Stimulated activated CD8-positive, alpha-beta memory T cell treated with anti-CD3 and anti-CD28 coated beads, Interleukin-7, amount 100 ng/mL, for 4 hours (primary cell): ENCODE measurements at places on chromosomes 4 and X.
A peak's percentile ranks its signal among the peaks of the same experiment; 100 is the strongest.

DNA sequence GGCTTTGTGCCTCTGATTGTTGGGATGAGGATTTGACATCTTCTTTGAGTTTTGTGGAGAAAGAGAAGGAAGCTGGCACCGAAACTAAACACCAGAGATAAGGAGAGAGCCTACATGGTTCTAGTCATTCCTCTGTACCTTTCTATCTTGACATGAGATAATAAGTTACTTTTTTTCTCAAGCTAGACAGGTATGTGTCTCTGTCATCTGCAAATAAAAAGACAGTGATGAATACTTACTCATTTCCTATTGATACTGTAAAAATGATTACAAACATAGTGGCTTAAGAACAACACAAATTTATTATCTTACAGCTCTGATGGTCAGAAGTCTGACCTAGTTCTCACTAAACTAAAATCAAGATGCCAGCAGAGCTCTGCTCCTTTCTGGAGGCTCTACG, 1391.2 kb downstream of the STIM2 start:
- DNase-seq: no peak

- DNase-seq: peak; percentile 68
Observed at GRCh38 chr4:153084980-153085630, 119.1 kb upstream of the TRIM2 start.

GRCh38 chr4:4398430-4398829, 11.5 kb downstream of the NSG1 start:
- DNase-seq: no peak

- DNase-seq: no peak
Observed at GRCh38 chrX:29518100-29518499, 697.3 kb upstream of the MAGEB2 start.

GRCh38 chrX:12278151-12278550, 139.9 kb downstream of the FRMPD4 start:
- no peak for DNase-seq

DNA sequence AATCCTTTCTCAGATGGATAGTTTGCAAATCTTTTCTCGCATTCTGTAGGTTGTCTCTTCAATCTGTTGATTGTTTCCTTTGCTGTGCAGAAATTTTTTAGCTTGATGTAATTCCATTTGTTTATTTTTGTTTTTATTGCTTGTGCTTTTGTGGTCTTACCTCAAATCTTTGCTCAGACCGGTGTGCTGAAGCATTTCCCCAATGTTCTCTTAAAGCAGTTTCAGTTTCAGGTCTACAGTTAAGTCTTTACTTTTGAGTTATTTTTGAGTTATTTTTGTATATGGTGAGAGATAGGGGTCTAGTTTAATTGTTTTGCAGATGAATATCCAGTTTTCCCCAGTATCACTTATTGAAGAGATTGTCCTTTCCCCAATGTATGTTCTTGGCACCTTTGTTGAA, 18.2 kb upstream of the SLC25A14 start:
- no peak for DNase-seq

DNA sequence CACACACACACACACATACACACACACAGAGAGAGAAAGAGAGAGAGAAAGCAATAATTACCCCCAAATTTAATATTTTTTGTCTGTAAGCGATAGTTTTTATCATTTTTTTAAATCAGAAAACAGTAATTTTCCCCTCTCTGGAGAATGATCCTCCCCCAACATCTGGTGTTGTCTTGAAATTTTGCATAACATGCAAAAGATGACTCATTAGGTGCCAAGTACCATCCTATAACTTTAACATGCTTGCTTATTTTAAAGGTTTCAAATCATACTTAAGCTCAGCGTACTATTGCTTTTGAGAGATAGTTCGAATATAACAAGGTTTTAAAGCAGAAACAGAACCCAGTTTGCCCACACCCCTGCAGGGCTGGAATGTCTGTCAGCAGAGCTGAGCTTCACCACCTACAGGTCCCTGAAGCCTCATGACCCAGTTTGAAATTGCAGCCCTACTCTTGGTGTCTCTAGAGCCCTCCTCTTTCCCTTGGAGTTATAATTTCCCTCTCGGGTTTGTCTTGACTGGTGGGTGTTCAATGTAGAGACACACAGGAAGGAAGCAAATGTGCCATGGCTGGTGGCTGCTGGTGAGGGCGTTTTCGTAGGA, 175.0 kb upstream of the HS3ST1 start:
- no peak for DNase-seq

GRCh38 chr4:143288171-143288570, 48.5 kb upstream of the GAB1 start:
- no peak for DNase-seq

DNA sequence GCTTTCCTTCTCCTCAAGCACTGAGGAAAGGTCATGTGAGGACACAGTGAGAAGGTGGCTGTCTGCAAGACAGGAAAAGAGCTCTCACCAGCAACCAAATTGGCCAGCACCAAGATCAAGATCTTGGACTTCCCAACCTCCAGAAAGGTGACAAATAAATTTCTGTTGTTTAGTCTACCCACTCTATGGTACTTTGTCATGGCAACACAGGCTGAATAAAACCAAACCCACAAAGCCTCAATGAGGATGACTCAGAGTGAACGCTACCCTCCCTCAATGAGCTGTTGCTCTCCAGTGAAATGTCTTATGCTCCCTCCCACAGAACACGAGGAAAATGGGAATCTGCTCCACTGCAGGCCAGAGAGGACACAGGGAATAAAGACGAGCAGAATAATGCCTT, 244.1 kb downstream of the RAB28 start:
- DNase-seq: no peak

DNA sequence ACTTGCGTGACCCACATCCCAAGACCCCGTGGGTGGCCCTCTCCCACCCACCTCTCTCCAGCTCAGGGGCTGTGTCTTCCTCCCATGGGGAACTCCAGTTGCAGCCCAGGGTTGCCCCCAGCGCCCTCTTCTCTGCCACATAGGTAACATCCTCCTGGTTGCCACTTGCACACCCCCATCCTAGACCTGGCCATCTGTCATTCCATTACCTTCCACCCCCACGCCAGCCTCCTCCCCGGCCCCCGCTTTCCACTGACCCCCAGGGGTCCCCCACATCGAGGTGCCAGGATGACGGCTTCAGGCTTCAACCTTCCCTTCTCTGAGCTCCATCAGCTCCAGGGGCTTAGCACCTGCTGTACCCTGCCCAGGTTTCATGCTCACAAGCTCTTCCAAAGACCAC, 28.1 kb upstream of the IL3RA start:
- no peak for DNase-seq

GRCh38 chr4:182695842-182696241, 221.3 kb downstream of the DCTD start:
- no peak for DNase-seq

- no peak for DNase-seq
Observed at GRCh38 chr4:27048429-27049238, 188.0 kb downstream of the STIM2 start.

GRCh38 chr4:126513596-126513995, 1119.2 kb upstream of the INTU start:
- no peak for DNase-seq

GRCh38 chr4:57282933-57283310, 172.7 kb upstream of the IGFBP7 start:
- DNase-seq: no peak

DNA sequence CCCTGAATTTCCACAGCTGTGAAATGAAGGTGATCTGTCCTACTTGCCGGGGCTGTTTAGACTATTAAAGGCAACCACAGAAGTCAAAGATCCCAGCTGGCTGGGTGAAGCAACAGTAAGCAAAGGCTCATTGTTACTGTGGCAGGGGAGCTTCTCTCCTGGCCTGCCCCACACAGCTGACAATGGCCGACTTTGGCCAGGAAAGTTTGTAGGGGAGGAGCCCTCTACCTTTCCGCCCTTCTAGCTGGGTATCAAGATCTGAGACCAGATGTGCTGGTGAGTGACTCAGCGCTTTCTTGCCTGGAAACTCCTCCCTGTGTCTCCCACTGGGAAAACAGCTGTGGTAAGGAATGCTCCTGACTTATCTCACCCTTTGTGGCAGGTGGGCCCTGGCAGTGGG, 21.1 kb downstream of the RASSF6 start:
- no peak for DNase-seq

- DNase-seq: no peak
Observed at GRCh38 chr4:39342731-39343130, 23.4 kb downstream of the RFC1 start.

DNA sequence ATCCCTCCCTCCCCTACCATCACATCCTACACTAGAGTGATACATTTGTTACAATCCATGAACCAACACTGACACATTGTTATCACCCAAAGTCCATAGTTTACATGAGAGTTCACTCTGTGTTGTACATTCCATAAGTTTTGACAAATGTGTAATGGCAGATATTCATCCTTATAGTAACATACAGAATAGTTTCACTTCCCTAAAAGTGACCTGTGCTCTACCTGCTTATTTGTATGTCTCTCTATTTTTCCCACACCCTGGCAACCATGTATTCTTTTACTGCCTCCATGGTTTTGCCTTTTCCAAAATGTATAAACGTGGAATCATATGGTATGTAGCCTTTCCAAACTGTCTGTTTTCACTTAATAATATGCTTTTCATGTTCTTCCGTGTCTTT, 42.2 kb upstream of the HPGD start:
- DNase-seq: no peak

DNA sequence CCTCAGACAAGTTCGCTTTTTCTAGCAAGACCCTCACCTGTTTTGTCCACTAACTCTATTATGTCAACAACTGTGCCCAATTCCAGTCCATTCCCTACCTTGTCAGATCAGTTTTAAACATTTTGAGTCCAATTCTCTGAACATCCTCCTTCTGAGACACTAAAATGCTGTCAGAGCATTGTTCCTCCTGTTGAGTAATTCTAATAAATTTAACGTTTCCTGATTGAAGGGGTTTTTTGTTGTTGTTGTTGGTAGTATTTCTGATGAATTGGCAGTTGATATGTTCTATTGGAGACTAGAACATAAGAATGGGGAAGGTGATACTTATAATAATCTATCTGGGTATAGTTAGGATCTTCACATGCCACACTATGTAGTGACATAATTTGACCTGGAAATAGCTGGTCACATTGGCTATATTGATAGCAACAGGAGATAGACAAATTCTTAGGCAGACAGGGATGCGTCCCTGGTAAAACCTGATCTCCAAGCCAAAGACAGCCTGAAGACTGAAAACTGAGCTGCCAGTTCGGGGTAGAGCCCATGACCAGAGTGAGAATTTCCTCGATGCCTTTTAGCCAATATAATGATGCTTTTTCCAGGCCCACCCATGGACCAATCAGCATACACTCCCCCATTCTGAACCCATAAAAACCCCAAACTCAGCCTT, 12.4 kb upstream of the CXCL2 start:
- no peak for DNase-seq

GRCh38 chrX:66203114-66203513, 39.1 kb downstream of the HEPH start:
- no peak for DNase-seq

GRCh38 chr4:69330345-69331047, 50.2 kb downstream of the UGT2B28 start:
- DNase-seq: no peak

- no peak for DNase-seq
Observed at GRCh38 chrX:35017284-35017683, 74.7 kb downstream of the FAM47B start.

DNA sequence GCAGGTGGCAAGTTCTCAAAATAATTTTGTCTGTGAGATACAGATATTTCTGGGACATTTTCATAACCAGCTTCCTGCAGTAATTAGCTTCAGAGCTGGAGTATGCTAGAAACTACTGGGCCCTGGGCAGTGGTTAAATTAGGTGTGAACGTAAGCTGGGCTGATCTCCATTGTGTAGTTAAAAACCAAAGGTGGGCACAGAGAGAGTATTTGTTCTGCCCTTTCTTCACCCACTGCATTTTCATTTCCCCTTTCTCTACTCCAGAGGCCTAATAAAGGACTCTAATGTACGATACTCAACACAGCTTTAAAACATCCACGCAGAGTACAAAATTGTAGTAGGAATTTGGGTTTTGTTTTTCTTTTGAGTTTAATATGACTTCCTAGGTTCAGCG, 252.7 kb downstream of the SPRY1 start:
- no peak for DNase-seq

GRCh38 chr4:149708513-149709130, 107.0 kb downstream of the IQCM start:
- DNase-seq: no peak

- no peak for DNase-seq
Observed at GRCh38 chrX:66163447-66163846, 600 bp upstream of the HEPH start.

GRCh38 chrX:128897621-128898020, 625.7 kb downstream of the SMARCA1 start:
- no peak for DNase-seq

DNA sequence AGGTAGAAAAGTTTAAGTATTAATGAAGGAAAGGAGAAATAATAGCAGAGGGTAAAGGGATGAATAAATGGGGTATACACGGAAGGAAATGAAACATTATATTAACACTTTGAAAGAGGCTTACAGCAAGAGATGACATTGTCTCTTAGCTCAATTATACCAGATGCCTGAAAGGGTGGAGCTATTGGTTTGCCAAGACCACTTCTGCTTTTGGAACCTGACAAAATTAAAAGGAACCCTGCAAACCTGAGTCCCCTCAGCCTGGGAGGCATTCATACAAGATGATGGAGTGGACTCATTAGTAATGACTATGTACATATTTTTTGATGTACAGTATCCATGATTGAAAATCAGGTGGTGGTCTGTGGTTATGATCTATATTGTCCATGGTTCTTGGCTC, 45.1 kb upstream of the HPF1 start:
- no peak for DNase-seq

GRCh38 chr4:124486423-124486822, 226.1 kb downstream of the ANKRD50 start:
- DNase-seq: no peak

GRCh38 chr4:80694171-80694570, 336.3 kb upstream of the BMP3 start:
- no peak for DNase-seq

DNA sequence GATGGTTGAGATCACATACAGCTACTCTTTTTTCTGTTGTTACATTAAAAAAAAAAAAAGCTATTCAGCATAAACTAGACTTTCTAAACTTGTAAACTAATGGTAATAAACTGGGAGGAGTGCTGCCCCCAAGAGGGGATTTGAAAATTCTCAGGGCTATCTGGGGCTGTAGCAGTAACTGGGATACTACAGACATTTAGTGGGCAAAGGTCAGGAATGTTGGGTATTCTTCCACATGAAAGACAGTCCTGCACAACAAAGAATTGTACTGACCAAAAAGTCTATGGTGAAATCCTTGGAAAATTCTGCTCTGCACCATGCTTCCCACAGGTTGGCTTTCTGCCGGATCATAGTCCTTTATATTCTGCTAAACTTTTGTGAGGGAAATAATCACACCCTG, 232.6 kb upstream of the BOD1L1 start:
- DNase-seq: no peak

GRCh38 chr4:169745291-169745690, 12.5 kb downstream of the HPF1 start:
- no peak for DNase-seq

DNA sequence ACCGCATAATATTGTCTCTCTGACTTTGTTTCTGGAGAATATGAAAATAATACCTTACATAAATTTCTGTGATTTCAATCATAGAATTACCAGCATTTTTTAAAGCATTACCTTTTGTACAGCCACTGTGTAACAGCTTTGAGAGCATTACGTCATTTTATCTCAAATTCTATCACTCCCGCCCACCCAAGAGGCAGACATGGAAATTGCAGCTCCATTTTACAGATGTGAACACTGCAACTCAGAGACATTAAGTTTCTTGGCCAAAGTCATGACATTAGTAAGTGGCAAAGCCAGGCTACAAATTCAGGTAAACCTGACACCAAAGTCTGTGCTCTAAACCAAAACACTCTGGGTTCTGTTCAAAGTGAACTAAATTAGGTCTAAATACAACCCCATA, 33.6 kb upstream of the KDR start:
- DNase-seq: no peak

GRCh38 chr4:1684506-1685234, 557 bp upstream of the FAM53A start:
- no peak for DNase-seq
